NCI-H526 treated with DMSO at 0.1 percent for 48 hours (cell line): ENCODE measurements at places on chromosomes 7 and 10.
A peak's percentile ranks its signal among the peaks of the same experiment; 100 is the strongest.

DNA sequence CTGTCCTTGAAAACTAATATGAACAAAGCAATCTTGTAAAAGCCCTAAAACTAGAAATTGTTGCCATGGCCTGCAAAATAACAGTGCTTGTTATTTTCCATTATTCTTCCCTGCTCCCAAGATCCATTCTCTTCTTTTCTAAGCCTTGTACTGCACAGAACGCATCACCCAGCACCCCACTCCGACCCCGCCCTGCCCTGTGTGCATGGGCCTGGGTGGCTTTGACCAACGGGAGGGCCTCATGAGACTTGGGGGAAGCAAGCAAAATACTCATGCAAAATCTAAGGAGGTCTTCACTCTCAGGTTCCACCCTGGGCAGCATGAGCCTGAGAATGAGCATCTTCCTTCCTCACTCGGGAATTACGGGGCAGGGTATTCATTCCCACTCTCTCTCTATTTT lies 32.4 kb downstream of the NPY start:
- no peak for DNase-seq

GRCh38 chr10:96295475-96295874 lies 8.8 kb upstream of the DNTT start:
- no peak for DNase-seq

GRCh38 chr7:126185959-126186580 lies 1066.7 kb downstream of the GRM8 start:
- DNase-seq: no peak

DNA sequence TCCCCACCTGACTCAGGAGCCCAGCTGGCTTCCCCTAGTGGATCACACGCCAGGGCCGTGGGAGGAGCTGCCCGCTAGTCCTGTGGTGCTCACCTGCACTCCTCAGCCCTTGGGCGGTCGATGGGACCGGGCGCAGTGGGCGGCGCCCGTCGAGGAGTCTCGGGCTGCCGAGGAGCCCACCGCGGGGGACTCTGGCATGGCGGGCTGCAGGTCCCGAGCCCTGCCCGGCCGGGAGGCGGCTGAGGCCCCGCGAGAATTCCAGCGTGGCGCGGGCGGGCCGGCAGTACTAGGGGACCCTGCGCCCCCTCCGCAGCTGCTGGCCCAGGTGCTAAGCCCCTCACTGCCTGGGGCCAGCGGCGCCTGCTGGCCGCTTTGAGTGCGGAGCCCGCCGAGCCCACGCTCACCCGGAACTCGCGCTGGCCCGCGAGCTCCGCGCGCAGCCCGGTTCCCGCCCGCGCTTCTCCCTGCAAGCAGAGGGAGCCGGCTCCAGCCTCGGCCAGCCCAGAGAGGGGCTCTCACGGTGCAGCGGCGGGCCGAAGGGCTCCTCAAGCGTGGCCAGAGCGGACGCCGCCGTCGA lies 367.9 kb downstream of the TYW1 start:
- no peak for DNase-seq

DNA sequence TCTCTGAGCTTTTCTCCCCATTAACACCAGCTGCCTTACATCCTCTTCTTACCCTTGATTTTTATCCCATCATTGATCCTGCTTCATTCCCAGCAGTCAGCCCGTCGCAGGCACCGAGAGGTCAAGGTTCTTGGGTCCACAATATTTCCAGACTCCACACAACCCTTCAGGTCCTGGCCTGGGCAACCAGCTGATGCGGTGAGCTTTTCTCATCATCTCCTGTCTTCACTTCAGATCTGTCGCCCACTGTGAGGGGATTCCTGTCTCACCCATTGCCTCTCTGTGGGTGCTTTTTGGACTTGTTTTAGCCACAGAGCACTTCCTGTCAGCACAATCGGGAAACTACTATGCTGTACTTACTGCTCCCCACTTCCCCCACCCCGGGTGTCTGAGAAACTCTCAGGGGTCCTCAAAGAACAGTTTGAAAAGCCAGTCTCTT lies 8.4 kb upstream of the PVRIG start:
- DNase-seq: no peak

DNA sequence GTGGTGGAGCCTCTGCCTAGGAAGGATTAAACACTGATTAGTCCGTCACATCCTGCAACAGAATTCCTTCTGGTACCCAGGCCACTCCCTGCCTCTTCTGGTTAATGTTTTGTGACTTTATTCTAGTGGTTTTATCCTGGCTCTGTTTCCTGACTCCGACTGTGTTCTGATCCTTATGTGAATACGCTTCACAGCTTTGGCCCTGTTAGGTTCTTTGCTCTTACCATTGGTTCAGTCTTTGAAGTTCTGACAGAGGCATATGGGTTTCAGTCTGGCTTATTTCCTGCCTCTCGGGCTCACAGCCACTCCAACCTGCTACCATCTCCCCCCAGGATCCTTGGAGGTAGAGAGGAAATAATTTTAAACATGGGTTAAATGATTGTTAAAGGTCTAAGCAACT lies 23.2 kb upstream of the FGL2 start:
- DNase-seq: no peak

- no peak for DNase-seq
These were observed 50.8 kb upstream of the PPP1R9A start for GRCh38 chr7:94856643-94857042.

GRCh38 chr7:51067757-51068156 lies 248.9 kb downstream of the COBL start:
- DNase-seq: peak; percentile 32

GRCh38 chr7:29516491-29516890 lies 47.1 kb upstream of the PRR15 start:
- no peak for DNase-seq

DNA sequence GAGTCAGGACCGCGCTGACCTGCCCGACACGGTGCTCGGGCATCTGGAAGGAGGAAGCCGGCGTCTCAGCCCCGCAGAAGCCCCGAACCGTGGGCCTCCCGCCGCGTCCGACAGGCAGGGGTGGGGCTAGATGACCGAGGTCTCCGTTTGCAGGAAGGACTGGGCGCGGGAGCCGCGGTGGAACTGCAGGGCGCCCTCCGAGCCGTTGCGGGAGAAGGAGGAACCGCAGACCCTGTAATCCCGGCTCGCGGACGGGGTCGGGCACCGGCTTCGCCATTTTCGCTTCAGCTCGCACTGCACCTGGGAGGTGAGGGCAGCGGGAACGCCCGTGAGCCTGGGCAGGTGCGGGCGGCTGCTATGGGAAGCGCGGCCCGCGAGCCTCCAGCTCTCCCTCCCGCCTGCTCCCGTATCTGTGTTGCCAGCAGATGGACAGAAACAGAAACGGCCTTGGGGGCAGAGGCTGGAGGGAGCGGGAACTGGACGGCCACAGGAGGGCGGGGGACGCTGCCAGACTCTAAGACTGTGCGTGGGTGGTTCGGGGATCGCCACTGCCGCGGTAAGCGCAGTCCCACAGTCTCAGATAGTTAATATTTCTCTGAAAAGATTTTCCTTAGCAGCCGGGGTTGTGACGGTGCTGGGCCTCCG lies 114.1 kb downstream of the VIPR2 start:
- peak; percentile 70 for DNase-seq

DNA sequence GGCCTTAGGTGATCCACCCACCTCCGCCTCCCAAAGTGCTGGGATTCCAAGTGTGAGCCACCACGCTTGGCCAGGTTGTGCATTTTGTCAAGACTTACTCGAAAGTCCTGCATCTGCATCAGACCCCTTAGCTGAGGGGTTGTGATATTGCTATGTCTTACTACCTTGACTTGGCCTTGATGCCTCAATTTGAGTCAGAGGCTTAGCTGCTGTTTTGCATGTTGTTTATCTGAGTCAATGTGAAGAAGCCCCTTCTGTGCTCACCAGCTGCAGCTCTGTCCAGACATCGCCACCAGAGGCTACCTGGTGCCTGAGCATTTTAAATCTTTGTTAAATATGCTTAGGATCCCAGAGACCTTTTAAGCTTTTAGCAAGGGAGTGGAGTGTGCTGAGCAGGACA lies 18.1 kb downstream of the UBE2D4 start:
- DNase-seq: no peak

DNA sequence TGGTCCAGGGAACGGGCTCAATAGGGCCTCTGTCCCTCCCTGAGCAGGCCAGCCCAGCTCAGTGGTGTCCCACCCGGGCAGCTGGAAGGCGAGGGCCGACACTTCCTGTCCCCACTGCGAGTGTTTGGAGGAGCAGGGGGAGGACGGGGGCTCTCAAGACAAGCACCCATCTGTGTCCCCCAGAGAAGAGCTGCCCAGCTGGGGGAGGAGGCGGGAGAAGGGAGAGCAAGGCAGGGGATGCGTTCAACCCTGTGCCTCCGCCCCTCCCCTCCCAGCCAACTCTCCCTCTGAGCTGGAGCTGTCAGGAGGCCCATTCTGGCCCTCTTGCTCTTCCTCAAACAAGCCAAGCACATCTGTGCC lies 35.7 kb downstream of the ZCCHC24 start:
- DNase-seq: no peak

GRCh38 chr10:70271996-70272924 lies 11.5 kb downstream of the NPFFR1 start:
- DNase-seq: no peak

GRCh38 chr10:121580276-121581116 lies 17.7 kb downstream of the FGFR2 start:
- peak; percentile 80 for DNase-seq

DNA sequence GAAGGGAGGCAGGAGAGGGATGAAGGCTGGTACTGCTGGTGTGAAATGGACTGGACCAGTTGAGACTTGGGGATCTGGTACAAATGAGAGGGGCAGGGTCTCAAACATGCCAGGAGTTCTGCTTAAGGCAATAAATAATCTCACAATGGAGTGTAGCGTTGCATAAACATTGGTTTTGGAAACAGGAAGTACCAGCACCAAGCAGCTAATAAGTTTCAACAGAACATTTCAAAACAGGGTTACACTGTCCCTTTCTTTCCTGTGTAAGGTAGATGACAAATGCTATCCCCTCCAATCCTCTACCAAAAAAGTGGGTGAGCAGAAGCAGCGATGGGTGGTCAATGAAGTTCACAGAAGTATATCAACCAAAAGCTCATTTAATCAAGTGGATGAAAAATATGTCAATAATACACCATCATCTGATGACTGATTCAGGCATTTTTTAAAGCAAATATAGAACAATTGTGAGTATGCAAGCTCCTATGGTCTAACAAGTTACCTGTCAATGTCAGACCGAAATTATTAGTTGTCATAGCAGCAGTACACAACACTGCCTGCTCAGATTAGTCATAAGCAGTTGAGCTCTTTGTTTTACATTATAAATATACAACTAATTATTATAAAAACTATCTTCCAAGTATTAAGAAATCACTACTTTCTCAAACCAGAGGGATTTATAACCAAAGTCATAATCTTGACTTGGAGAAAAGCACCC lies 220.0 kb downstream of the FAM107B start:
- no peak for DNase-seq

GRCh38 chr7:55575733-55576132 lies 3.4 kb upstream of the VOPP1 start:
- DNase-seq: no peak

DNA sequence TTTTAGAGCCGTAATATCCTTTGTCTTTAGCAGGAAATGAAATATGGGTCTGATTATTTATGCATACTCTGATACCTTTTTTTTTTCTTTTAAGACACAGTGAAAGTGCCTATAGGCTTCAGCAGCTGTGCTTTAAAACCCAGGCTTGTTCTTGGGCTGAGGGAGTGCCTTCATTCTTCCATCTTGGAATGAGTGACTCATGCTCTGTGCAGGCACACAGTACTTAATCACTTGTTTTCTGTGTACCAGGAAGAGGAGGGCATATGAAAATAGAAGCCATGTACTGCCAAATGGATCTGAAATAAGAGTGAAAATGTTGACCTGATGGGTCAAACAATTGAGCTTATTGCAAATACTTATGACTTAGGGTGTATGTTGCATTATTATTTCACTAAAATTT lies 12.0 kb downstream of the INPP5F start:
- no peak for DNase-seq

- DNase-seq: no peak
These were observed 8.2 kb upstream of the MAGI2 start for GRCh38 chr7:79461660-79462059.

DNA sequence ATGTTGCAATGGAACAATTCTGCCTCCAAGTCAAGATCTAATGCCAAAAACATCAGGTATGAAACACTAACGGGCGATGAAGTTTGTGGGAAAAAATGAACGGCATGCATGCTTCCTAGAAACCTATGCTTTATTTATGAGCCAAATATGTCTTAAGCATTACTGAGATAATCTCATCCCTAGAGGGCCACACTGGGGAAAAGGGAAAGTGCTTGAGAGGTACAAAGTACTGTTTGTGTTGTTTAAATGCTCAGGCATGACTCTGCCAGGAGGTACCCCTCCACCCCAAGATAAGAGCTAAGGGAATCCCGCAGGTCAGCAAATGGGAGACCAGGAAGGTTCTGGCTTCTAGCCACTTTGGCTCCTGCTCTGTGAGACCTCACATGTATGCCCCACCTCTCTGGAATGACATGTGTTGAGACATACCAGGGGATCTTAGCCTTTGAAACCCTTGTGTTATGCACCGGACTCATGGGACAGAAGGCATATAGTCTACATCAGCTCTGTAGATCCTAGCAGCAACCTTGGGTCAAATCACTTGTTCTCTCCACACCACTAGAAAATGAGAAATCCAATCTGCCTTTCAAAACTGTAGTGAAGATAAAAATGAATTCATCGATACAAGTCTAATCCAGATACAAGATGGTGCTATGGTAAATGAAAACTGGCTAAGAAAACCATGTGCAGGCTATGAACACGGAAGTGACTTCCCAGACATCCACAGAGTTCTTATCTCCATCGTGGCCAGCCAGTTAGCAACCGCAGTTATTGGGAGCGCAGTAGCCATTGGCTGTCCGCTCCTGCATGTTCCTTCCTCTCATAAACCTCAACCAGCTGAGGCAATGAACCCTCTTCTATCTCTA lies 61.0 kb downstream of the CREB3L2 start:
- no peak for DNase-seq

DNA sequence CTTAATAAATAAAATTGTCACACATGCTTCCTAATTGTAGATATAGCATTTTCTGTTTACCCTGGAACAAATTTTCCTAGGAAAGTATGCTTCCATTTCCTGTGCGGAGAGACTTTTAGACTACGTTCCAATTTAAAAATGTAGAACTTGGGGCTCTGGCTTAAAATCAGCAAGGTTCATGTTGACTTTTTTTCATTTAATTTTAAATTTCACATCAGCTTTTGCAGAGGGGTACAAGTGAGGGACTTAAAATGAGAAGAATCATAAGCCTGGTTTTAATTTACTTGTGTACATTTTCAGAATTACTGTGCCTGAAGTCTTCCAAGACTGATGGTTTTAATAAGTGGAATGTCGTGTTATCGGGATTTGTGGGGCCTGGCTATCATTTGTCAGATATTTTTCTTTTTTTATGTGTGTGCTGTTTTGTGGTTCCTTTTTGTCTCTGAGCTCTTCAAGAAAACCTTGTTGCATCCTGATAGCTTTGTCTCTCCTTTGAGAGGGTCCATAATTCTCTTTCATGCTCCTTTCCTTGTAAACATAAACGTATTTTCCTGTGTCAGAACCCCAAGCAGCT lies 8.8 kb upstream of the ATRNL1 start:
- DNase-seq: no peak

DNA sequence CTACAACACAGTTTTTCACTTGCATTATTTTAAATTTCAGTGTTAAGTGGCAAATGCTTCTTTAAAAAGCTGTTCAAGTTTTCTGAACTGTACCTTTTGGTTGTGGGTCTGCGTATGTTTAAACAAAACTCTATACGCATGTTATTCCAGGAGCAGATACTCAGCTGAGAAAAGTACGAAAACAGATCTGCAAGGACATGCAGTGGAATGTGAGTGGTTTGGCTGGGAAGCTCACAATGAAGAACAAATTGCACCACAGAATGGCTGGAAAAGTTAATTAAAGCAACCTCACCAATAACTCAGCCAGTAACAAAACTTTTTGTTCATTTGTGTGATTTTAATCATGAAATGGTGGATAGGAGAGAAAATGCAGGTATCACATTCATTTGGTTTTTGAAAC lies 17.6 kb downstream of the GLI3 start:
- no peak for DNase-seq
